ENCODE measurements at places on chromosomes 2 and 18.

DNA sequence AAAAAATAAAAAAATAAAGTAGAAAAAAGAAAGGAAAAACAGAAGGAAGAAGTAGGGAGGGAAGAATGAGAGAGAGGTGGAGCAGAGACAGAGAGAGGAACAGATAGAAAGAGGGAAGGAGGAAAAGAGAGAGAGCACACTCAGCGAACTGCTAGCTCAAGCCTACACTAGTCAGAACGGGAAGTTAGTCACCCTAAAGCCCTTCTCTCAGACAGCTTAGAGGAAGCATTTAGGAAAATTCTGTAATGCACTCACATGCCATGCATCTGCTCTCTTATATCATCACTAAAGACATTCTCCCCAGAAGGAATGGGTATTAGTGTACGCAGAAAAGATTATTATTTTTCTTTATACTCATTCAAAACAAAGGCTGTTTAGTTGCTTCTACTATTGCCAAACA, 68.1 kb upstream of the SULT1C3 start:
- no peak for DNase-seq

DNA sequence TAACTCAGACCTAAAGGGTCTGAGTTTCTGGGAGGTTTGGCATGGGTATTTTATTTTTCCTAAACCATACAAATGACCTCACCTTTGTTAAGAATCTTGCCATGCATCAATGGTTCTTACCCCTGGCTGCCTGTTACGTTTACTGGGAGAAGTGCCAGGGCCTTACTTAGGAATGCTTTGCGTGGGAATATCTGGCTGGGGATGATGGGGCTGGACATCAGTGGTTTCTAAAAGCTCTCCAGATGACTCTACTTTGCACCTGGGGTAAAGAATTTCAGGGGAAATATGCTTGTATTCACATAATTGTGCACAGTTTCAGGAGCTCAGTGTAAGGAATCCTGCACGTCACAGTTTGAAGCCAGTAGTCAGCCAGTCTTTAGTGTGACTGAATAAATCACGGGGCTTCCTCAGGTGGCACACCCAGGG, 18.2 kb upstream of the DAW1 start:
- no peak for DNase-seq

DNA sequence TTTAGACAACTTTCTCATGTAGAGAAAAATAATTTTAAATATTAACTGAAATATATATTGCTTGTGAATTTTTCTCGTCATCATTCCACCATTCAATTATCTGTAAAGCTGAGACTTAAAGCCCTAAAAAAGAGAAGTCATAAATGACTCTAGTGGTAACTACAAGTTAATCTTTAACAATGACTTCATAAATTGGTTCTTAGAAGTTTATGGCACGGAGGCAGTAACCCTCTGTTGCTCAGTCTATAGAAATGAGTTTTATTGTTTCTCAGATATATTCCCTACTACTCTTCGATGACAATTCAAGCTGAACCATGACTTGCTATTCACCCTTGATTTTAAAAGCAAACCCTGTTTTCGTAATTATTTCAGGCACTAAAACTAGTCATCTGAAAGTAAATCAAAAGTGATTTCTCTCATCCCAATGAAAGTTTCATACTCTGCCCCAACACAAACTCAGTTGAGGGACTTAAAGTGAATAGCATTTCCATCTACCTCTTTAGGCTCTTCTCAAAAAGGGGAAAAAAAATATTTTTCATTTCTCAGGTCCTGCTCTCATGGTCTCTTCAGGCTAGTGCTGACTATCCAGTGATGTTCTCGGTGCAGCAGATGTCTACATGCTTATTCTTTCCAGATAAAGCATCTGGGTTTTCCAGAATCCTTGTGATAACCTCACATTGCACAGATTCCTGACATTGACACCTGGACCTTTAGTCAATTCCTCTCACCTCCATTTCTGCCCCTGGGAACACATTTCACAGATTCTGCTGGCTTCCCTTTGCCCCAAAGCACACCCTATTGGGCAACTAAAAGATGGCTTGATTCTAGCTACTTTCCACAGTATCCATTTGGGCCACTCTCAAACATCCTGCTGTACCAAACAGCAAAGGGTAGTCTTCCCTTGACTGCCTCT, 207.8 kb upstream of the LRATD1 start:
- no peak for DNase-seq

DNA sequence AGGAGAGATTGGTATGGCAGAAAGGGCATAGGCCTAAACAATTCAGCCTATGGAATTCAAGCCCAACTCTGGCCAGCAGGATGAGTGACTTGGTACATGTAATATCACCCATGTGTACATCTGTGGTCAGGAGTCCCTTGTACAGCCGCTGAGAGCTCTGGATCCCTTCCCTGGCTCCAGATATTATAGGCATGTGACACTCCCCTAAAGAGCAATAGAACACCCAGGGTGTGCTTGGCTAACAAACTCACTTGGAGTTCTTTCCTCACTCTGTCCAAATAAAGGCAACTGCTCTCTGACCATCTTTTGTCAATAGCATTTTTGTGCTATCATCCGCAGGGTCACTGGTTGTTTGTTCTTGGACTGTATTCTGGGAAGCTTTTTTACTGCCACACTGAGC, 197.4 kb upstream of the NCKAP5 start:
- DNase-seq = no peak

DNA sequence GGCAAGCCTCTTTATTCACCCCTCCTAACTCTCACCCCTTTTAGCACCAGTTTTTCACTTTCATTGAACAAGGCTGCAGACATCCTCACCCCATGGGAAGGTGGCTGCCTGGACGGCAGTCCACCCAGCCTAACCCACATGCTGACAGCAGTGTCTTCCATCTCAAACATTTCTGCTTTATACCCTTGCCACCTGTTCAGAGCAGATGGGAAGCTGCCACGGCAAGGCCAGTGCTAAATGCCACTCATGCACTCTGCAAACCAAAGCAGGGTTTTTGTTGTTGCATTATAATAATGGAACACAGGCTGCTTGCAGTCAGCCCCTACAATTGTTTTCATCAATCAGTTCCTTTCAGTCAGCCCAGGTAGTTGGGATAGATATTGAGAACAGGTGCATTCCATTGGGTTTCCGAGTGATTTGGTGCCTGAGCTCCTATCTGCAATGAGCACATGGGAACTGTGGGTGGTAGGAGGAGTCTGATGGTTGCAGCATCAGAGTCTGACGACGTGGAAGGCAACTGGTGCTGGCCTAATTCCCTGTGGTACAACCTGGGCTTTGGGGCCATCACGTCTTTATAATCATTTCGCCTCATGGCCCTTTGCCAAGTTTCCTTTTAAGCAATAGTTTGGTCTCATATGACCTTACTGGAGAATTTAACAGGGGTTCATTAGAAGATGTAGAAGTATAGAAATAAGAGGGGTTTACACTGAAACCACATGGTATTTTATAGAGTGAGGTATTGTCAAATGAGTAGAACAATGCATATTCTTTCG, 252.5 kb upstream of the SP5 start:
- DNase-seq = no peak

DNA sequence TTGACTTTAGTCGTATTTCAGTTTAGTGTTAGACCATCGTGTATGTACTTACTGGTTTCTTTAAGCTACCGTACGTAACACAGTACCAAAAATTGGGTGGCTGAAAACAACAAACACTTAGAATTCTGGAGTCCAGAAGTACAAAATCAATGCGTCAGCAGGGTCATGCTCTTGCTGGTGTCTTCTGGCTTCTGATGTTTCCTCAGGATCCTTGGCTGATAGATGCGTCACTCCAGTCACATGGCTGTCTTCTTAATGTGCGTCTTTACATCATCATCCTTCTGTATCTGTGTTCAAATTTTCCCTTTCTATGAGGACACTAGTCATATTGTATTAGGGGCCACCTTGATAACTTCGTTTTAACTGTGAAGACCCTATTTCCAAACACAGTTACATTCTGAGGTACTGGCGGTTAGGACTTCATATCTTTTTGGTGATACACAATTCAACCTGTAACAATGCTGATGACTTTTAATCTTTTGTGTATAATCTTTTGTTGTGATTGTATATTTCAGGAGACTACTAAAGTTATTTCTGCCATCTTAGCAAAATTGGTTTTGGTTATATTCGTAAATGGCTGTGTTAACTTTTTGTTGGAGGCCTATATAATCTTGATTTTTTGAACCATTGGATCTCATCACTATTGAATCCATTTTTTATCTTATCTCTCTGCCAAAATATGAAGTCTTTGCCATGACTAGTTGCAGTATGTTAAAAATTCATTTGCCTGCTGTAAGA, 25.4 kb downstream of the ACTR3 start:
- DNase-seq = no peak

DNA sequence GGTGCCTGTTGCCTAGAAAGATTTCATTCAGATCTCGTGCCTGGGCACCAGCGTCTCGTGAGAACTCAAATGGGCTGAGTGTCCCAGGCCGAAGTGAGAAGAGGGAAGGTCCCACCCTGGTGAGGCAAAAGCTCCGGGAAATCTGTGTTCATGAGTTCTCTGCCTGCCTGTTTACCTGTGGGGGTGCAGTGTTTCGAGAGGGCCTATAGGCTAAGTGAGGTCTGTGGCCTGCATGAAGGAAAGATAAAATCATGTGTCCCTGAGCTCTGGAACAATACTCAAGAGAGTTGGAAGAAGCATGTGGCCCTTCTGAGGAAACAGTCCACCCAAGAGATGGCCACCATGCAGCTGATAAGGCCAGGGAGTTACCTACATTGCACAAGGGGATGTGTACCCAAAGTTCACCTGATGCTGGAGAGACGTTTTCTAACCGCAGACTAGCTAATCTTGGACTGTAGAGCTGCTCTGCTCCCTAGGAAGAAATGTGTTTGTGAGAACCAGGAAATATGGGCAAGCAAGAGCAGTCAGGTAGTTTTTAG, 63.5 kb upstream of the ST3GAL5 start:
- no peak for DNase-seq

DNA sequence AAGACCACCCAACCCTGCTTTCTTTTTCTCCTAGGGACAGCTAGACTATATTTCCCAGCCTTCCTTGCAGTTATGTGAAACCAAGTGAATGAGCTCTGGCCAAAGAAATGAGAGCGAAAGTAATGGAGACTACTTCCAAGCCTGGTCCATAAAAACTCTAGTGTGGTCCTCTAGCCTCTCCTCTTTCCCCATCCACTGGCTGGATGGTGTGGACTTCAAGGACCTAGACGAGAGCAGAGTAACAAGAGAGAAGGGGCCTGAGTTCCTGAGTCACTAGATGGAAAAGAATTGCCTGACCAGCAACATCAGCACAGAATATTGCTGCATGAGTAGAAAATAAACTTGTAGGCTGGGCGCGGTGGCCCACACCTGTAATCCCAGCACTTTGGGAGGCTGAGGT, 2.9 kb upstream of the TMSB10 start:
- no peak for DNase-seq

DNA sequence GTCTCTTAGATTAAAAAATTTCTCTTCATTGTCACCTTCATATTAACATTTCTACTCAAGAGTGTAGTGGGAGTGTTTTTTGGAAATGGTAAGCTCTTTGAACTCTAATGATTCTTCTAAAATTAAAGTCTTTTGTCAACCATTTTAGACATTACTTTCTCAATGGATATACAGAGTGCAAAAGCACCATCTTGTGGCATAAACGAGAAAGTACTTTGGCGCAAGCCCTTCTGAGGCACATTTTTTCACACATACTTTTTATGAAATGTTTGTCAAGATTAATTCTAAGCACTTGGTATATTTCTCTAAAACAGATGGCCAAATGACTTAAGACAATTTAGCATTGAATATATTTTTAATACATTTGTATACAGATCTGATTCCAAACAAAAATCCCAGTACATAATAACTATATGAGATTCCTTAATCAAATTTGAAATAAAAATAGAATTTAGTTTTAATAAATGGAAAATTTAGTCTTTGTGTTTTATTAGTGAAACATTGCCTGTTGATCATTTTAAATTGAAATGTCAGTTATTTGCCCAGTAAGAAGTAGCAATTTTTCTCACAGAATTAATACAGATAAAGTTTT, 63.3 kb upstream of the GALNT5 start:
- DNase-seq = peak; percentile 50

- DNase-seq = no peak
Measured at GRCh38 chr2:8488001-8488738, 193.7 kb upstream of the ID2 start.

GRCh38 chr2:16713011-16713423, 47.4 kb upstream of the CYRIA start:
- DNase-seq = no peak

GRCh38 chr18:63409301-63409700, 13.0 kb downstream of the VPS4B start:
- DNase-seq = no peak

GRCh38 chr2:170229744-170230143, 51.8 kb downstream of the MYO3B start:
- no peak for DNase-seq

DNA sequence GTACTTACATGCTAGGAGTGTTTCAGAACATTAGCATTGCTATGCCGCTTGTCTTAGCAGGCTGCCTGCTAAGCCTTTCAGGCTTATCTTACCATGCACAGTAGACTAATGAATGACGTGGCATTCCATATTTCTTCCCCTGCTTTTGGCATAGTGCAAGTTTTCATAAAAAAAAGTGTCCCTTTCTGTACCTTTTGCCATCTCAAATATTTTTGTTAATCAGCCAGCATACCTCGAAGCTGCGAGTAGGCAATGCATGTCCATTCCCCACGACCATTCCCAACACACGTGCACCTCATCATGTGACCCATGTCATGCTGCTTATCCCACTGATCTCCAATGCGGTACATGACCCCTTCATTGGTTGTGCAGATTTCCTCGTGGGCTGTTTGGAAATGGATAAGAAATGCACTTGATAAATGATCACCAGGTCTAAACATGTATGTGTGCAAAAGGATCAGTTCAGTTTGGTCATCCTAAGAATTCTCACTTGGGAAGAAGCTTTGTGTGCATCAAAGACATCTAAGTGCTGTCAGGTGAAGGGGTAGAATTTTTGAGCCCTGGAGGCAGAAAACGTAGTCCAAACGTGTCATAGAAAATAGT, 13.9 kb downstream of the FN1 start:
- DNase-seq = no peak

GRCh38 chr2:36170805-36171204, 184.8 kb upstream of the CRIM1 start:
- DNase-seq = no peak

- DNase-seq = no peak
Measured at GRCh38 chr2:152497481-152498052, 162.6 kb downstream of the FMNL2 start.
